ENCODE measurements at places on chromosomes 12 and 14.

DNA sequence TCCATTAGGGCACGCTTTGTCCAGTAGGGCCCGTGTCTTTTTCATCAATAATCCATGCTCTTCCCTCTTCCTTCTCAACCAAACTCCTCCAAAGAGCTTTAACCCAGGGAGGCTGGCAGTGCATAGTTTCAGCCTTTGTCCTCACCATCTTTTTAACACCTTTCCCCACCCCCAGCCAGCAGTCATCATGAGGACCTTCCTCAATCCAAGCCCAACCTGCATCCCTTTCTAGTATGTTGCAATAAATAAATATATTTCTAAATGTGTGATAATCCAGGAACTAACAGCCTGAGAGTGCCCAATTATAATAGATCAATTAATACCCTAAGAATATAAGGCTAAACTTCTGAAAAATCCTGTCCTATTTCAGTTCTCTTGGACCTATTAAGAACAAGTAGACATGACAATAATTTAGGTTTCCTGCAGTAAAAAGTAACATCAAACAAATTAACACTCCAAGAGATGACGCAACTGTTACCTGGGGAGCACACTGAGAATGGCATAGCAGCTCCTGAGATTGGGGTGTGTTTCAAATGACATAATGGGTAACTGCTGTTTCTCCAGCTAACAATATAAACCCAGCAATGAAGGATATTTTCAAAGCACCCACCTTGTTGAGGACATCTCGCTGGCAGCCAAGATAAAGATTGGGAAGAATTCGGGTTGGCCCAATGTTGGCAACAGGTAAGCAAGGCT is 62.6 kb downstream of the DUSP16 start:
- DNase-seq = no peak

DNA sequence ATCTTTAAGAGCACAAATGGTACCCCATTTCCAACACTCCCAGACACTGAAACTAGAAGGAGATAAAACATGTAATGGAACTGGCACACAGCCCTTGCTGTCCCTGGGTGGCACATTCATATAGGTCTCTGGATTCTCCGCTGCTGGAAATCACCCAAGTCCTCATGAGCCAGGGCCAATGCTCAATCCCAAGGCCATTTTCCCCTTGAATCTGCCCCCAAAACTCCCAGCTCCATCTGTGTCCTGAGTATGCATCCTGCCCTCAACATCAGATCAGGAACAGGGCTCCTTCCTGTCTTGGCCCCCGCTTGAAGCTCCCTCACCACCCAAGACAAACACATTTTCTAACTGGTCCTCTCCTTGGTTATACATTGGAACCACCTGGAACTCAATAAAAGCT is 24.6 kb downstream of the KRT76 start:
- DNase-seq = no peak

DNA sequence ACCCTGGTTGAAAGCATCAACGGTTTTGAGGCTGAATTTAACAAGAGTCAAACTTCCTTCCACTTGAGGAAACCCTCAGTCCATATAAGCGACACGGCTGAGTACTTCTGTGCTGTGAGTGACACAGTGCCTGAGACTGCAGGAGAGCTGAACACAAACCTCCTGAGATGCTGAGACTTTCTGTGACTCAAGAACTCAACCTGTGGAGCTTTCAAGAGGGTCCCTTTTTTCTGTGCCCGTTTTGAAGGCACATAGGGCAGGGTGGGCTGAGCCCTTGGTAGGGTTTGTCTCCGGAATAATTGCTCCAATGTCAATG is 305.3 kb upstream of the OR4E1 start:
- no peak for DNase-seq

DNA sequence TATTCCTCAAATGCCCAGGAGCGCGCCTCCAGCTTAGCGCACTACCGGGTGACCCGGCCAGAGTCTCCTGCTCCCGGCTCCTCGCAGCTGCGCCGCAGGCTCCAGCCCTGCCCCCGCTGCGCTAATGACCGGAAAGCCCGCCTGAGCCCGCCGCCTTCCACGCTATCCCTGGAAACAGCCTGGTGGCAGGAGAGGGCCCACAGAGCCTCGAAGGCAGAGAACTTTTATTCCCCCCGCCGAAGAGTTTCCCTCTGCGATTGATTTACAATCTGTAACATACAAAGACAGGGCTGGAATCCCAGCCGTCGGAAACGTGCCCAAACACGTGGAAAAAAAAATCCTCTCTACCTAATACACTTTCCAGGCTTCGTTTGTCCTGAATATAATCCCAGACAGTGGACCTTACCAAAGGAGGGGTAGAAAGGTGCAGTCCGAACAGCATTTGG is 1.5 kb downstream of the COL2A1 start:
- peak; percentile 32 for DNase-seq

DNA sequence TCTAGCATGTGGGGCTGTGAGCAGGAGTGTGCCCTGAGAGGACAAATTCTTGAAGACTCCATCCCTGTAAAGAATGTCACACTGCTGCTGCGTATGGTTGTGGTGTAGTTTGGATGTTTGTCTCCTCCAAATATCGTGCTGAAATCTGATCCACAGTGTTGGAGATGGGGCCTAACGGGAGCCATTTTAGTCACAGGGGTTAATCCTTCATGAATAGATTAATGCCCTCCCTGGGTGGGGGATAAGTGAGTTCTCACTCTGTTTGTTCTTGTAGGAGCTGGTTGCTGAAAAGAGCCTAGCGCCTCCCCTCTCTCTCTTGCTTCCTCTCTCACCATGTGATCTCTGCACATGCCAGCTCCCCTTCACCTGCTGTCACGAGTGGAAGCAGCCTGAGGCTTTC is 94.5 kb upstream of the VASH1 start:
- no peak for DNase-seq

- DNase-seq = peak; percentile 54
Observed at GRCh38 chr12:5171701-5172100, 128.0 kb downstream of the KCNA5 start.

DNA sequence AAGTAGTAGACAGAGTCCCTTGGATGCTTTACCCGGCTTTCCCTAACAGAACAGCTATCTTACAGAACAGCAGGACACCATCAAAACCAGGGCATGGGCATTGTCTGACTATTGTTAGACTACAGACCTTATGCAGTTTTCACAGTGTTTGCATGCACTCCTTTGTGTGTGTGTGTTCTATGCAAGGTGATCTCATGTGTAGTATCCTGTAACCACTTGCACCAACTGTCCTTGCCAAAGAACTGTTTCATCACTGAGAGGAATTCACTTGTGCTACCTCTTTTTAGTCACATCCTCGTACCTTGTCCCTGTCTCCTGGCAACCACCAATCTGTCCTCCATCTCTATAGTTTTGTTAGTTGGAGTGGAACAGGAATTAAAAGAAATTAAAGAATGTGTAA is 183.6 kb upstream of the PZP start:
- peak; percentile 13 for DNase-seq

DNA sequence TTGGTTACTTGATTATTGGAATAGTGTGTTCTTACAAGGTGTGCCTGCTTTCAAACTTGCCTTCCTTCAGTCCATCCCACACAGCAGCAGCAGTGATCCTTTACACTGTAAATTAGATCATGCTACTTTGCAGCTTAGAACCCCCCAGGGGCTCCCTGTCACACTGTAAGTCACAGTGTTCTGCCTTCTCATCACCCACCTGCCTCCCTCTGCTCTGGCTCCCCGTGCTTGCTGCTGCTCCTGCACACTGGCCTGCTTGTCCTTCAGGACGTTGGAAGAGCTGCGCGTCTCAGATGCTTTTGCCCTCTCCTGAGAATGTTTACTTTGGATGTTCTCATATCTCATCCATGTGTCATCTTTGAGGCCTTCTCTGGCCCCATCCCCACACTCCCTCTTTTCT is 27.3 kb downstream of the ZC3H14 start:
- DNase-seq = no peak

GRCh38 chr12:78918268-78918667 is 53.7 kb downstream of the SYT1 start:
- no peak for DNase-seq

DNA sequence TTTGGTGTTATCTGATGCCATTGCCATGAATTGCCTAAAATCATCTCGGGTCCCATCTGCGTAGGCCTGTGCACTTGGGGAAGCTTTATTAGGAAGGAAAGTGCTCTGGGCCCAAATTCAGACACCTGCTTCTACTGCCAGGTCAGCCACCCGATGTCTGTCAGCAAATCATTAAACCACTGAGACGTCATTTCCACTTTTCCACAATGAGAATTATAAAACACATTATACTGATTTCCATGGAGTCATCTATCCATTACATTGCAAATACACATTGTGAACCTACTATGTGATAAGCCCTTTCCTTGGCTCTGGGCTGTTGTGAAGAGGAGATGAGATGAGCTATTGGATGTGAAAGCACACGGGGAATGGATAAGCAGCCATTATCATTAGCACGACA is 1022.9 kb downstream of the BCL11B start:
- DNase-seq = no peak

- DNase-seq = no peak
Observed at GRCh38 chr14:50785457-50786063, 45.4 kb downstream of the NIN start.

DNA sequence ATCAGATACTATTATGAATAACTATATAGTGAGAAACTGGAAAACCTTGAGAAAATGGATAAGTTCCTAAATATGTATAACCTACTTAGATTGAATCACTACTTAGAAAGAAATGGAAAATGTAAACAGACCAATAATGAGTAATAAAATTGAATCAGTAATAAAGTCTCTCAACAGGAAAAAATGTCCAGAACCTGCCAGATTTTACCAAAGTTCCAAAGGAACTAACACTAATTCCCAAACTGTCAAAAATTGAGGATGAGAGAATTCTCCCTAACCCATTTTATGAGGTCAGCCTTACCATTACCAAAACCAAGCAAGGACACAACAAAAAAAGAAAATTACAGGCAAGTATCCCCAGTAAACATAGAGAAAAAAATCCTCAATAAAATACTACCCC is 272.0 kb downstream of the RPAP3 start:
- DNase-seq = no peak

- no peak for DNase-seq
Observed at GRCh38 chr12:13390918-13391317, 194.4 kb downstream of the EMP1 start.

- DNase-seq = no peak
Observed at GRCh38 chr12:111126331-111126730, 206.0 kb upstream of the MYL2 start.

GRCh38 chr14:102777711-102778337 is 575 bp downstream of the TRAF3 start:
- DNase-seq = no peak

- DNase-seq = no peak
Observed at GRCh38 chr14:34302654-34303053, 159.4 kb downstream of the SPTSSA start.

DNA sequence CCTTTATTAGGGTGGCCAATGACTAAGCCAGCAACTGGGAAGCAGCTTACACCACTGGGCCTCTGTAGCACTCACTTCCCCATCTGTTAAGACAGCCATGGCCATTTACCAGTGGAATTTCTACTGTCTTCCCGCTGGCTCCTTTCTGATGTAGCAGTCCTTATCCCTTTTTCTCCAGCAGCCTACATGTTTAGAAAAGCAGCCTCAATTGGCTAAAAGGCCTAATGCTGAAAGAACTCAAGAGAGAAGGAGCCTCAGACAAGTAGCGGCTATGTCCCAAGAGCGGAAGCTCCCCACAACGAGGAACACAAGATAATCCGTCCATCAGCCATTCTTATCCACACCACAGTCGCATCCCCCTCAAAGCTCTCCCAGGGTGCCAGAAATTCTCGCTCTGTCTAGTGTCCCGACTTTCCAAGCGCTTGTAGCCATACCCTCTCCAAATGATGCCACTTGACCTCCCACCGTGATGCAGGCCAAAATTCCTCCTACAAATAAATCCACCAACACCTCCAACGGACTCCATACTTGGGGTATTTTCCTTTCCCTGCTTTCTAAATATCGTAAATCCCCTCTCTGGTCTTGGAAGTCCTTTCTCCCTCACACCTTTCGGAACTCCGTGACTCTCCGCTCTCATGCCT is 624 bp downstream of the M6PR start:
- no peak for DNase-seq

GRCh38 chr12:120366845-120367232 is 2.1 kb downstream of the MSI1 start:
- DNase-seq = no peak

- no peak for DNase-seq
Observed at GRCh38 chr12:48038085-48038484, 33.8 kb upstream of the COL2A1 start.

- no peak for DNase-seq
Observed at GRCh38 chr12:120843472-120843871, 60.7 kb downstream of the SPPL3 start.

DNA sequence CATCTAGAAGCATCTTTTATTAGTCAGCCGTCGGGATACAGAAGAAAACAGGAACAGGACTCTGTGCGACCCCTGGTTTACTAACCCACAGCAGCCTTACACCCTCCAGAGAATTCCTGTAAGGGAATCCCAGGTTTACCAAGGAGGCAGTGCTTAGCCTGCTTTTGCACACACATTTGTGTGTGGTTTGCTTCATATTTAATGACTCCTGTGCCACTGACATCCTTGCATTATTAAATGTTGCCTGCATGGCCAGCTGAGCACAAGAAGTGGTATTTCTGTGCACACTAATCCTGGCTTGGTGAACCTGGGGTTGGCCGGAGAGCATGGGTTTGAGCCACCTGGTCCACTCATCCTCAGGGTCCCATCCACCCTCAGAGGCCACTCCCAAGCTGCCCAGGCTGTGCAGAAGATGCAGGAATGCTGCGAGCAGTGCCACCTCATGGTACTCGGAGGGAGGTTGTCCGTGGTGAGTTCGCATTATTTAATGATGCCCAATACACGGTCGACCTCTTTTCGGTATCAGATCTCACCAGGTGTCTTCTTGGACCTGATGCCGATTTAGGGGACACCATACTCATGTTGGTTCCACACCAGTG is 152.4 kb upstream of the RTL1 start:
- no peak for DNase-seq

GRCh38 chr14:63564318-63564717 is 21.1 kb upstream of the PPP2R5E start:
- DNase-seq = no peak

DNA sequence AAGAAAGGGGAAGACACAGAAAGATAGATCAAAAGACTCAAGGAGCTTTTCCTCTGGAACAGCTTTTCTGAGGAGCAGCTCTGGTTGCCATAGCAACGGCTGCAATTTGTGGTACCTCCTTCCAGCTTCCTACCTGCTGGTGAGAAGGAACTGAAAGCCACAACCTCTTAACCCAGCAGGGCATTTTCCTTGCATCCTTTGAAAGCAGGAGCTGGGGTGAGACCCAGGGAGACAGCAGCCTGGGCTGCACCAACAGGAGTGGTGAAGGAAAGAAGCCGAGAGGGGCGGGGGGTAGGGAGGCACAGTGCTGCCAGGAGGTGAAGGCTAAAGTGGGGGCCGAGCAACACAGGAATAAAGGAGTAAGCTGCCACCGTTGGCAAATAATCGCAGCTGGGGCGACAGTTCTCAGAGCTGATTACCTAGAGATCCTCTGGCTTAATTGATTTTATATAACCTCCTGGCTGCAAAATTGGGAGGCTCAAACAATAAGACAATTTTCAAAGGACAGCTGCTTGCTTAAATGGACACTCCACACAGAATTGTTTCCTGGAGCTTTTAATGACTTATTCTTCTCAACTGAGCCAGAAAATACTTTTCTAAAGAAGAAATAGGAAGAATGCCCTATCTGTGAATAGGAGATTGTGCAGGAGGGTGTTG is 129.4 kb downstream of the RPAP3 start:
- DNase-seq = no peak

GRCh38 chr12:123816896-123817537 is 54.9 kb downstream of the DNAH10 start:
- DNase-seq = no peak
